Activated CD4-positive, alpha-beta T cell treated with anti-CD3 and anti-CD28 coated beads, Interleukin-10, Interleukin-2, amounts not matched to agents 100 ng/mL and 50 ng/mL, durations not matched to agents 16 hours and 8 hours (primary cell): ENCODE measurements at places on chromosomes 2 and 18.

DNA sequence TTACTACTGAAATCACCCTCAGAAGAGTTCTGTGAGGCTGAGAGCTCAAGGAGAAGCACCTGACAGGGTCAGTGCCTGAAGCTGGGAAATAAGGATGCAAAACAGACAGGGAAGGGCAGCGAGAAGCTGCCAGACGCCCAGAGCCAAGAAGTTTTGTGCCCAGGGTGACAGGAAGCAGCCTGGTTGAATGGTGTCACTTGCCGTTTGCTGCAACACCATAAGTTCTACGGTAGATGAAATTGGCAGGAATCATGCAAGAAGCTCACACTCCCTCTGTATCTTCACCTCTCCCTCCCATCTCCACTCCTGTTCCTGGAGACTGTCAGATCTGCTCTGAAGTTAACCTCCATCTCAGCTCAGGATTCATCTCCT is 117.0 kb upstream of the SLC14A2 start:
- DNase-seq = no peak

GRCh38 chr2:147657086-147658000 is 187.5 kb upstream of the ACVR2A start:
- DNase-seq = no peak

DNA sequence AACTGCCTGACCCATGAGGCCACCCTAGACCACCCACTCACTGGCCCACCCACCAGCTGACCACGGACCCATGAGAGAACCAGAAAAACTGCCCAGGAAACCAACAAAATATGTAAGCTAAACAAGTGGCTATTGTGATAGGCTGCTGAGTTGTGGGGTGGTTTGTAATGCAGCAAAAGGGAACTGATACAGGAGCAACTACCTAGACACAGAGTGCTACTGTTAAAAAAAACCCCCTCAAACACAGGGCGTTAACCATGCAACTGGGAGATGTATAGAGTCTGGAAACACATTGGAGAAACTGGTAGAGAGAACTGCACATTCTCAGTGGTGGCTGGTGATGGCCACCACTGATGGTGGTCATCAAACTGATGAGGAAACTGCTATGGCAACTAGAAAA is 206.3 kb upstream of the GYPC start:
- no peak for DNase-seq

DNA sequence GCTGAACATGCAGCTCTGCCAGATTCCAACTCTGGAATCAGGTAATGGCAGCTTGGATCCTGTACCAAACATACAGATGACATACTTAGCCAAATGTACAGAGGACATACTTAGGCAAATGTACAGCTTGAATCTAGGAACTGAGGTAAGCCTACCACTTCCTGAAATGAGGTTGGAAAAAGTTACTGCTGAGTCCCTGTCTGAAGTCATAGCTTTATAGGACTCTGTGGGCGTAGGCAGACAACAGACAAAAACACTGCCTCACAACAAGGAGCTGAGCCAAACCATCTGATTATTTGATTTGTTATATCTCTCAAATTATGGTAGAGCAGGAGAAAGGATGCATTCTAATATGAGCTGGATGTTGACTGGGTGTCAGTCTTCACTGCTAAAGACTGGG is 290.2 kb upstream of the TCF4 start:
- DNase-seq = peak; percentile 10

- DNase-seq = no peak
Measured at GRCh38 chr2:20985062-20985461, 58.8 kb downstream of the APOB start.
